ENCODE measurements at places on chromosomes 7 and 10. TPM values are rescaled to one million over a fixed set of nuclear protein-coding genes. Genes with fewer than 3 reads are reported as not detected.

The AP3M1 gene
- total RNA-seq, result 33.1 TPM

The ANKRD7 gene
- total RNA-seq, result not detected

- no peak overlapping the region for H3K27ac ChIP-seq
- H3K4me1 ChIP-seq, result no peaks in the 10 kb centered on the region
- H3K36me3 ChIP-seq, result no peaks in the 10 kb centered on the region
- H3K27me3 ChIP-seq, result no peaks in the 10 kb centered on the region
- DNase-seq, result no peak
- no peak overlapping the region for H3K4me3 ChIP-seq
Observed at GRCh38 chr7:45404622-45405021, 169.5 kb upstream of the ADCY1 start.

GRCh38 chr10:89339875-89340274, 12.1 kb downstream of the IFIT3 start:
- no peak overlapping the region for H3K27ac ChIP-seq
- no peak overlapping the region for H3K4me3 ChIP-seq
- H3K4me1 ChIP-seq, result peaks cover 10% of the 10 kb centered on the region
- no peak for DNase-seq

Measured in upper lobe of right lung (tissue), 1 donor.